ENCODE measurements at places on chromosomes 5 and 9. TPM values are rescaled to one million over a fixed set of nuclear protein-coding genes. Genes with fewer than 3 reads are reported as not detected.
A peak's percentile ranks its signal among the peaks of the same experiment; 100 is the strongest.

NDST1 gene
- 7.1 TPM for total RNA-seq

EXOSC2 gene
- 101 TPM for total RNA-seq

GLRX gene
- total RNA-seq = 26.4 TPM

SPRY4 gene
- 1.4 TPM for total RNA-seq

CCNI2 gene
- 8.4 TPM for total RNA-seq

HTR4 gene
- total RNA-seq = not detected

GPX8 gene
- total RNA-seq = not detected

PRLR gene
- total RNA-seq = not detected

FIBCD1 gene
- total RNA-seq = not detected

GPSM1 gene
- 9.1 TPM for total RNA-seq

OR1J2 gene
- total RNA-seq = 0.23 TPM

DNA sequence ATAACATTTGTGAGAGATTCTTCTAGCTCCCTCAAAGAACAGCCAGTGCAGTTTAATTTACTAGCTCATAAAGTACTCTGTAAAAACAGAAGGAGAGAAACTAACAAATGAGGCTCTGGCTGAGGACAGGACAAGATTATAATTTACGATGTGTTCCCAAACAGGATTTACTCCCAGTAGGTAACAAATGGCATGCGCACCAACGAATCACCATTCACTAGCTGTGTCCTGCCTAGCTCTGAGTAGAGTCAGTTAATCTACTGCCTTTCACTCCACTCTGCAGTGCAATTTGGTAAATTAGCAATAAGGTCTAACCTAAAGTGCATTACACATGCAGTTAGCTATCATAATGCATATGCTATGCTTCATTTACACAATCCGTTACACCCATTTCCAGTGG, 497.4 kb upstream of the CCNG1 start:
- H3K4me1 ChIP-seq = no peaks in the 10 kb centered on the region
- H3K4me3 ChIP-seq = no peak overlapping the region
- H3K27ac ChIP-seq = no peak overlapping the region
- H3K36me3 ChIP-seq = no peaks in the 10 kb centered on the region

- no peak overlapping the region for H3K4me3 ChIP-seq
- H3K4me1 ChIP-seq = no peaks in the 10 kb centered on the region
- H3K36me3 ChIP-seq = peaks cover 16% of the 10 kb centered on the region
- no peak for DNase-seq
- H3K27me3 ChIP-seq = peaks cover 3% of the 10 kb centered on the region
- no peak overlapping the region for H3K27ac ChIP-seq
Measured at GRCh38 chr9:121984726-121985402, 108.2 kb downstream of the TTLL11 start.

DNA sequence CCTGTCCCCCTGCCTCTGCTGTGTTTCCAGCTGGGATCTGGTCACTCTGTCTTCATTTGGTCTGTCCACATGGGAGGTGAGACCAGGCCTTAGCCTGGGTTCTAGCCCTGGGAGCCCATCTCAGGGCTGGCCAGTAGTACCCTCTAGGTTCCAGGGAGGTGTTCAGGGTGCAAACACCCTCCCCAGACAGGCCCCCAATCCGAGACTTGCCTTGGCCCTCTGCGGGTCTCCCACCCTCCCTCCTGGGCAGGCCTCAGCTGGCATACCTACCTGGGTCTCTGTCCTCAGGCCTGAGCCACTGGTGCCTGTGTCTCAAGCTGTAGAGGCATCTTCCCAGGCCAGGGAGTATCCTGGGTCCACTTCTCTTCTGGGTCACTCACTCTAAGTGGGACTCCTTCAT, 925 bp upstream of the SAPCD2 start:
- peak overlapping the region; percentile 74 for H3K4me3 ChIP-seq
- no peak for DNase-seq
- peaks cover 8% of the 10 kb centered on the region for H3K4me1 ChIP-seq
- H3K27me3 ChIP-seq = peaks cover 4% of the 10 kb centered on the region
- no peaks in the 10 kb centered on the region for H3K36me3 ChIP-seq

- no peak for DNase-seq
- peaks cover 15% of the 10 kb centered on the region for H3K36me3 ChIP-seq
- no peaks in the 10 kb centered on the region for H3K27me3 ChIP-seq
- no peak overlapping the region for H3K27ac ChIP-seq
- no peak overlapping the region for H3K4me3 ChIP-seq
Measured at GRCh38 chr9:4718911-4719310, 22.1 kb downstream of the AK3 start.

- no peak for DNase-seq
- no peaks in the 10 kb centered on the region for H3K36me3 ChIP-seq
- no peak overlapping the region for H3K27ac ChIP-seq
- H3K27me3 ChIP-seq = peaks cover 6% of the 10 kb centered on the region
Measured at GRCh38 chr5:143801252-143801939, 10.6 kb upstream of the HMHB1 start.

- no peak overlapping the region for H3K4me3 ChIP-seq
- no peaks in the 10 kb centered on the region for H3K36me3 ChIP-seq
- peaks cover 17% of the 10 kb centered on the region for H3K27me3 ChIP-seq
- no peak for DNase-seq
Measured at GRCh38 chr5:6158974-6159831, 219.1 kb downstream of the MED10 start.

- no peaks in the 10 kb centered on the region for H3K36me3 ChIP-seq
- peaks cover 11% of the 10 kb centered on the region for H3K27me3 ChIP-seq
- H3K4me3 ChIP-seq = no peak overlapping the region
- H3K27ac ChIP-seq = no peak overlapping the region
- DNase-seq = no peak
Measured at GRCh38 chr9:8845808-8846207, 1046.2 kb upstream of the DMAC1 start.

GRCh38 chr5:7828269-7828668, 22.7 kb downstream of the CFAP90 start:
- H3K4me1 ChIP-seq = no peaks in the 10 kb centered on the region
- no peak overlapping the region for H3K4me3 ChIP-seq
- H3K27me3 ChIP-seq = no peaks in the 10 kb centered on the region
- DNase-seq = no peak
- H3K36me3 ChIP-seq = no peaks in the 10 kb centered on the region

DNA sequence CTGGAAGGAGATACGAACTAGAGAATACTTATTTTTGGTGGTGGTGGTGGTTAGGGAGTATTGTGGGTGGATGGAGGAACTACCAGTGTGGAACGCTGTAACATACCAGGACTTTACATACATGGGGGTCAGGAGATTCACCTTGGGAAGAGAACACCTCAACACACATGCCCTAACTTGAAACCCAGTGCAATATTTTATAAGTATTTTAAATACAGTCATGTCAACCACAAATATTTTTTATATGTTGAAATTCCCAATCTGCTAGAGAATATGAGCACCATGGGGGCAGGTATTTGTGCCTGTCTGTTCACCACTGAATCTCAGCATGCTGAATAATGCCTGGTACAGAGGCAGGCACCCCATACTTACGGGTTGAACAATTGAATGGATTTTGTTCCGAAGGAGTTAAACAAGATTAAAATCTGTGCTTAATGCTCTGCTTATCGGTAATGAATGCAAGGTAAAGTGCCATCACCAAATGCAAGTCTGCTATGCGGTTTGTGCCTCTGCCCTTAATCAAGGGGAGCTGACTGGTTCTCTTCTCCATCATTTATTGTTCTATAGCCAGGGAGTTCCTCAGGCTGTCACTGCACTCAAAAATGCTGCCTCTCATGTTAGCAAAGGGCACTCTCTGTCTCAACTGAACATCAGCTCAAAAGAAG, 65.3 kb downstream of the RASEF start:
- H3K4me1 ChIP-seq = no peaks in the 10 kb centered on the region
- H3K36me3 ChIP-seq = no peaks in the 10 kb centered on the region
- no peak overlapping the region for H3K4me3 ChIP-seq
- no peak overlapping the region for H3K27ac ChIP-seq

DNA sequence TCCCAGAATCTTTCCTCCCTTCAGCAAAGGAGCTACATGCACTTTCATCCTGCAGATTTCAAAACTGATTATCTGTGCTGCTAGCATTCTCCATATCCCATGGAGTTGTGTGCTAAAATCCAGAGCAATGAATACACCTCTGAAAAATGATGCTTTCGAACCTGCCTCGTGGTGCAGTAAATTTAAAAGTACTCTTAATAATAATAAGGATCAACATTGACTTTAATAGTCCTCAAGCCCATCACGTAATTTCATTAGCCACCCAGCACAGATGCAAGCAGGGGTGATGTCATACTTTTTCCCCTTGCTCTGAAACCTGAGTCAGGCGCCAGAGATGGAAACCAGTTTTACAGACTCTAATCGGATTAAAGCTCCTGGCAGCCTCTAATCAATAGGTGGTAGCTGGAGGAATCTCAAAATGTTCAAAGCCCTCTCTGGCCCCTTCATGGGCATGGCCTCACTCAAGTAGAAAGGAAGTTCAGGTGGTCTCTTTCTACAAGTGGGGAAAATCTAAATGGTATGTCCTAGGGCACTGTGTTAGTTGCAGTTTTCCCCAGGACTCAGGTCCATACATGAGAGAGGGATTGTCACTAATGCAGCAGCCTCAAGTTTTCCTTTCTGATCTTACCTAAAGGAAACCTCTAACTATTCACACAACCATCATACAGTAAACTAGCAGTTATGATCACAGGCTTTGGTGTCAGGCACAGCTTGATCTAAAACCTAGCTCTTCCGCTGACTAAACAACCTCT, 221.6 kb upstream of the SLC30A5 start:
- no peak overlapping the region for H3K27ac ChIP-seq
- DNase-seq = no peak
- H3K4me3 ChIP-seq = no peak overlapping the region
- H3K27me3 ChIP-seq = no peaks in the 10 kb centered on the region
- peaks cover 12% of the 10 kb centered on the region for H3K4me1 ChIP-seq
- H3K36me3 ChIP-seq = no peaks in the 10 kb centered on the region

DNA sequence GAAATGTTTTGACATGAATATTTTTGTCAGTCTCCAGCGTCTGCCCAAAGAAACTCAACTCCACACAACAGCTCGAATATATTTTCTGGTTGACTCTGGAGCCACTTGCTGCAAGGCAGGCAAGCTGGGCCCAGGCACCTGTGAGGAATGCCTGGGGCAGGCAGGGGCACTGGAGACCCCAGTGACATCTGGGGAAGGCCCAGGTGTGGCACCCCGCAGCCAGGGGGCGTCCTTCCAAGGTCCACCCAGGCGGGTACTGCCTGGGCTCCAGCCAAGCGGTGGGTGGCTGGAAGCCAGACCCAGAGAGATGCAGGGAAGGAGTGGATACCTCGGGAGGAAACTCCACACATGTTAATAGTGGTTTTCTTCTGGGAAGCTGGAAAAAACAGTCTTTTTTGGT, 125.9 kb downstream of the PHF2 start:
- H3K27ac ChIP-seq = no peak overlapping the region
- H3K4me1 ChIP-seq = no peaks in the 10 kb centered on the region
- no peaks in the 10 kb centered on the region for H3K36me3 ChIP-seq
- no peaks in the 10 kb centered on the region for H3K27me3 ChIP-seq

DNA sequence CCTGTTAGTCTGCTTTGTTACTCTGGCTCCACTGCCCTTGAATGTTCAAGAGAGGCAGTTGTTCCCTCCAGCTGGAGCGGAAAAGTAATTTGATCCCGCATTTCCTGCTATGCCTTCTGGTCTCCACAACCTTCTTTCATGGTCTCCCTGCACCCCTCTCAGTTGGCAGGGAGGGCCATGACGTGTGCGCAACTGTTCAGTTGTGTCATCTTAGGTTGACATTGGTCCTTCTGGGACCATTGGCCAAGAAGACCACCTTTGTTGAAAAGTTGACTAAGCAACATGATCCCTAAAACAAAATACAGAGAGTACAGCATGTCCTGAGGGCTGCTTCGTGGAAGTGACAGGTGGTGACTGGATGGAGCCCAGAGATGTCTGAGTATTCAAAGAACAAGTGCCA, 192.5 kb upstream of the TUT7 start:
- H3K36me3 ChIP-seq = no peaks in the 10 kb centered on the region
- H3K27me3 ChIP-seq = peaks cover 7% of the 10 kb centered on the region

DNA sequence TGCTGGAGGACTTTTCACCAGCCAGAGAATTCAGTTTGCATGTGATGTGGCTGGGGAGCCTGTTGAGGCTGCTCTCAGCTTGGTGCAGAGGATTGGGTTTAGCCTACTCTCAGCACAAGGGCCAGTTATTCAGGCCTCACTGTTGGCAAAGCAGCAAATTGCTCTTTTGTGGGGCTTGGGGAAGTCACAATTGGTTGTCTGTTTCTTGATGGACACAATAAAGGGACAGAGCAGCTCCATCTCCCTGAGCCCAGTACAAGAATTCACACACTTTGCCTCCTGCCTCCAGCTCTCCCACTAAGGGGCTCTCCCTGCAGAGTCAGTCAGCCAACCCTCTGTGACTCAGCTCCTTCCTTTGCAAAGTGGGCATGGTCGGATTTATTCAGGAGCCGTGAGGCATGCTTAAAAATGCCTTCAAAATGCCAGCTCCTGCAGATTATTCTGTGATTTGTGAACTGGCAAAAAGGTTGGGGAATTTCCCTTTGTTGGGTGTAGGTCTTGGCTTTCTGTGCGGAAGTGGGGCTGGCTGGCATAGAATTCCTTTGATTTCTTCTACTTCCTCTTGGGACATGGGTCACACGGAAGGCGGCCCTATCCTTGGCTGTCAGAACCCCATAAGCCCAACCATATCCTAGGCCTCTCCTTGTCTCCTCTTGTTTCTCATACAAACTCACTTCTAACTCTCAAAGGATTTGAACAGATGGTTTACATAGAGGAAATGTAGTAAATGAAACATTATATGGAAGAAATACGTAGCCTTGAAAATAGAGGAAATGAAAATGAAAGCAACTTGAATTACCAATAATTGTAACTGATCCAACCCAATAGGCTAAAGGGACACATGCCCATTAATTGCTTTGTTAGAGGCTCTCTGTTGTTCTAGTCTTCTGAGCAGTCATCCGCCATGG, 118.7 kb upstream of the CD180 start:
- no peak overlapping the region for H3K4me3 ChIP-seq
- H3K4me1 ChIP-seq = peaks cover 2% of the 10 kb centered on the region
- H3K27ac ChIP-seq = peak overlapping the region; percentile 40
- peaks cover 1% of the 10 kb centered on the region for H3K36me3 ChIP-seq
- H3K27me3 ChIP-seq = no peaks in the 10 kb centered on the region

- H3K27ac ChIP-seq = no peak overlapping the region
- no peaks in the 10 kb centered on the region for H3K36me3 ChIP-seq
- no peak overlapping the region for H3K4me3 ChIP-seq
- peaks cover 6% of the 10 kb centered on the region for H3K27me3 ChIP-seq
- DNase-seq = no peak
Measured at GRCh38 chr5:38591523-38591849, 35.0 kb upstream of the LIFR start.

GRCh38 chr5:151696470-151697061, 9.9 kb upstream of the SPARC start:
- no peaks in the 10 kb centered on the region for H3K36me3 ChIP-seq
- H3K4me1 ChIP-seq = peaks cover 3% of the 10 kb centered on the region

GRCh38 chr5:514673-515072, 9.6 kb downstream of the SLC9A3 start:
- no peaks in the 10 kb centered on the region for H3K4me1 ChIP-seq
- no peaks in the 10 kb centered on the region for H3K36me3 ChIP-seq
- H3K27me3 ChIP-seq = peaks cover 20% of the 10 kb centered on the region

GRCh38 chr9:129383019-129383560, 205.0 kb upstream of the IER5L start:
- H3K27me3 ChIP-seq = no peaks in the 10 kb centered on the region
- H3K27ac ChIP-seq = peak overlapping the region; percentile 67
- peak overlapping the region; percentile 76 for H3K4me3 ChIP-seq
- peaks cover 17% of the 10 kb centered on the region for H3K4me1 ChIP-seq
- H3K36me3 ChIP-seq = no peaks in the 10 kb centered on the region

Data from activated naive CD8-positive, alpha-beta T cell treated with anti-CD3 and anti-CD28 coated beads for 36 hours (primary cell).